Endothelial cell (in vitro differentiated cells): ENCODE measurements at places on chromosomes 5 and 9.

GRCh38 chr9:86511614-86512360 is 157.6 kb upstream of the TUT7 start:
- no peak for DNase-seq

- no peak for DNase-seq
These were observed 435.7 kb downstream of the MAT2B start for GRCh38 chr5:163941079-163941478.

DNA sequence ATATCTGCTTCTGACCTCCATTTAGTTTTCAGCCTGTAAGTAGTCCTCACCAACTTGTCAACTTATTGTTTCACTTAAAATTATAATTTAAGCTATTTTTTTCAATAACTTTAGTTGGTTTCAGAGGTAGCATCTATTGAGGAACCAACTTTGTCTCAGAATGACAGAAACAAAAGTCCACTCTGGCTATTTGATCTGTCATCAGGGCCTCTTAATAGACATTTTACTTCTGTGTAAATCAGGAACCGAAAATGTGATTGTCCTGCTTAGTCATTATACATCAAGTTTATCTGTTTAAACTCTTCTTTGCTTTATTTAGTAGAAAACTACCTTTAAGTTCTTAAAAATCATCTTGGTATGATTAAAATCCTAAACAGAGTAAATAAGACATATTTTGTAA is 820.8 kb upstream of the EDIL3 start:
- no peak for DNase-seq

GRCh38 chr9:81902196-81902595 is 26.0 kb upstream of the SPATA31D4 start:
- DNase-seq = no peak

- no peak for DNase-seq
These were observed 30.7 kb downstream of the PSIP1 start for GRCh38 chr9:15480028-15480427.

GRCh38 chr9:112145886-112146285 is 29.2 kb downstream of the SUSD1 start:
- no peak for DNase-seq

DNA sequence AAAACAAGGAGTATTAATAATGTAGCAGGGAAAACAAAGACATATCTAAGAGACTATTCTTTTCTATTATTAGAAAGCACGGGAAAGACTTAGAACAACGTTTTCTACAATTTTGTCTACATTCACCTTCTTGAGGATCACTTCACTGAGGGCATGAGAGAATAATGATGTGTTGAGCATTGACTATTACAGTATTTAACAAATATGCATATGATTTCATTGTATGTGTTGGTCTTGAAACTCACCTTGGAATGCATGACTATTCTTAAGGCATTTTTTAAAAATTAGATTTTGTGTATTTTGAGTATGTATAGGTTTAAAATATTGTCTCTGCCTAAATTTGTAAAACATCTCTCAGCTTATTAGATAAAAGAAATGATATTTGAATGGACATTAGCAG is 1.2 kb downstream of the FSD1L start:
- DNase-seq = no peak

GRCh38 chr5:112338681-112339337 is 80.3 kb downstream of the EPB41L4A start:
- DNase-seq = no peak

DNA sequence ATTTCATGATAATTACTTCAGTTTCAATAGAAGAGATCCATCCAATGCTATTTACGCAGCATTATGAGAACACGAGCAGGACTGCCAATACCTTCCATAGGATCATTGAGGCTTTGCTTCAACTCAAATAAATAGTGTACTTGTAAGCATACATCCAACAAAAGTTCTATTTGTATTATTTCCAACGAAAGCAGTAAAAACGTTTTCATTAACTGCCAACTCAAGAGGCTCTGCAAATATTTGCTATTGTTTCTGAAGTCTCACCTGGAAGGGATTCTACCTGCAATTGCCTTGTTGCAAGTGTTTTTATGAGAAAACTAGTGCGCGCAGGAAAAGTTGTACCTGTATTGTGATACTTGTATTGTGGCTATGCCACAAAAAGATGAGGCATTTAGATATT is 11.0 kb upstream of the GNPDA1 start:
- no peak for DNase-seq

- DNase-seq = no peak
These were observed 155.0 kb downstream of the TMEM167A start for GRCh38 chr5:82922086-82922734.

GRCh38 chr5:33438996-33439395 is 1.8 kb upstream of the TARS1 start:
- no peak for DNase-seq

GRCh38 chr9:124721109-124721906 is 49.8 kb downstream of the NR6A1 start:
- no peak for DNase-seq

DNA sequence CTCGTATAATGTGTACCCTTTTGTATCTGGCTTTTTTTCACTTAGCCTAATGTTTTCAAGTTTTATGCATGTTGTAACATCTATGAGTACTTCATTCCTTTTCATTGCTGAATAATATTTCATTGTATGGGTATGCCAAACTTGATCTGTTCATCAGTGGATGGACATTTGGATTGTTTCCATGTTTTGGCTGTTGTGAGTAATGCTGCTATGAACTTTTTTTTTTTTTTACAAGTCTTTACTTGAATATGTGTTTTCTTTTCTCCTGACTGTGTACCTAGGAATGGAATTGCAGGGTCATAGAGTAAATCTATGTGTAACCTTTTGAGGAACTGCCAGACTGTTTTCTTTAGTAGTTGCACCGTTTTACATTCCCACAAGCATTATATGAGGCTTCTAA is 52.4 kb downstream of the MTREX start:
- no peak for DNase-seq

- no peak for DNase-seq
These were observed 75.6 kb upstream of the SLC44A1 start for GRCh38 chr9:105168870-105169319.

GRCh38 chr5:131521252-131521651 is 113.8 kb downstream of the RAPGEF6 start:
- no peak for DNase-seq

DNA sequence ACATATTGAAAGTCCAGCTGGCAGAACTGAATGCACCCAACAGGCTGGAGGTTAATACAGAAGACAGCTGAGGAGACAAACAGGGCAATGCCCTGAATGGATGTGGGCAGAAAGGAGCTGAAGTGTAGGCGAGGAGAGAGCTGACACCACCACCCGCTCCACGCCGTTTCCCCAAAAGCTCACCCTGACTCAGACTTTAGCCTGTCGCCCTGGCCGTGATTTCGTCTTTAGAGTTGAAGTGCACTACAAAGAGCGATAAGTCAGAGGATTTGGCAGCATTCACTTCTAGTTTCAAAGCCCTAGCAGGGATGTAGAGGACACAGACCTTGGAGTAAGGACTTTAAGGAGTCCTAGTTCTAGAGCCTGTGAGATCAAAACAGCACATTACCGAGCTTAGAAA is 2.2 kb upstream of the ERAP1 start:
- no peak for DNase-seq

DNA sequence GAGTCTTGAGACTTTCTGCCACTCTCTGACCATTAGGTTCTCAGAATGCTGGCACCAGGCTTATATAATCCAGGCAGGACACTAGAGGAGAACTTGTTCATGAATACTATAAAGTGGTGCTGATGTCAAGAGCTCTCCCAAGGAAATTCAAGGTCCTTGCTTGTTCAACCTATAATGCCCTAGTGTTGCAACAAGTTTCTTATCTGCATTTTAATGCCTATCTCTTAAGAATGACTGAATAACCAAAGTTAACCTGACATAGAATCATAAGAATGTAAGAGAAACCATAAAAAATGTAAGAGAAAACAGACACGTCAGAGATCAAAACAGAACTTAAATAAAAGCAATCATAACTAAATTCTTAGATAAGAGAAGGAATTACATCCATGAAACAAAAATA is 640.8 kb upstream of the SGCD start:
- DNase-seq = no peak

- DNase-seq = no peak
These were observed 5.0 kb upstream of the CAMK2A start for GRCh38 chr5:150294551-150295071.

- peak; percentile 82 for DNase-seq
These were observed 35.0 kb downstream of the RANBP17 start for GRCh38 chr5:170896779-170897178.

DNA sequence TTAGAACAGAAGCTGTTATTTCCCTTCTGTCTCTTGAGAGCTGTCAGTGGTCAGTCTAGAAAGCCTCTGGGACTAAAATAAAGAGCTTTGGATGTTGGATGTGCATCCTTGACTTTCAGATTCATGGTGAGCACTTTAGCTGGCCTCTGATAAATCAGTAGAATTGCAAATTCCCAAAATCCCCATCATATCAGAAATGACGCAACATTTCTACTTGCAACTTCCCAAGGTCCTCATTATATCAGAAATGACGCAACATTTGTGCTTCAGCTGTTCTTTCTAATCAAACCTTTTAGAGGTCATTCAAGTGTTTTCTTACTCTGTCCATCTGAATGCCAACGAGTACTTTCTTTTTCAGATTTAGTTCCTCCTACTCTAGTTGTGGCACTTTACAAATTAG is 167.3 kb upstream of the MOCS2 start:
- DNase-seq = no peak

- no peak for DNase-seq
These were observed 198.4 kb upstream of the SNX2 start for GRCh38 chr5:122576256-122577016.

- DNase-seq = no peak
These were observed 4.7 kb upstream of the PDLIM7 start for GRCh38 chr5:177501874-177502678.

- no peak for DNase-seq
These were observed 24.1 kb downstream of the ITK start for GRCh38 chr5:157204765-157205164.

DNA sequence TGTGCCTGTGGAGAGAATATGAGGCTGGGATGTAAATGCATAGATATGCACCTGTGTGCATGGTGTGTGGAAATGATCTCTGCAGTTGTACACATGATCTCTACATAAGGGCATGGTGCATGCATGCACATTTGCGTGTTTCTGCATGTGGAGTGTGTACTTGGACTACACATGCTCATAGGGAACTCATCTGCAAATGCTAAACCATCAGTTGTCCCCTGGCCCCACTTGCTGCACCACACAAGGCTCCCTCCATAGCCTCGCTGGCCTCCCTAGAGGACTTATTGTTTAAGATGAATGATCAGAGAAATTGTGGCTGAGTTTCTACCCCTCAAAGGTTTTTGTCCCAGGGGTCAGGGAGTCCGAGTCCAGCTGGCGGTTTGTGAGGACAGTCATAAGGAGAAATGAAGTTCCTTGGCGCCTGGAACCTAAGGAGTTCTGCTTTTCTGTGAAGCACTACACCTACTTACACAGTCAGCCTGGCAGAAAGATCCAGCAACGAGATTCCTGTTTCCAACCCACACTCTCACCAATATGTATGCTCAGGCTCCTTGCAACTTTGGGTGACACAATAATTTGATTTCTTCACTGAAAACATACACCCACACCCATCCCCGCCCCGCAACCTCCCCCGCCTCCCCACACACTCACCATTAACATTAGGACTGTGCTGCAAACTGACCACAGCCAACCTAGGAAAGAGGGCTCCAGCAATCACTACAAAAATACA is 79.9 kb upstream of the CPEB4 start:
- no peak for DNase-seq

DNA sequence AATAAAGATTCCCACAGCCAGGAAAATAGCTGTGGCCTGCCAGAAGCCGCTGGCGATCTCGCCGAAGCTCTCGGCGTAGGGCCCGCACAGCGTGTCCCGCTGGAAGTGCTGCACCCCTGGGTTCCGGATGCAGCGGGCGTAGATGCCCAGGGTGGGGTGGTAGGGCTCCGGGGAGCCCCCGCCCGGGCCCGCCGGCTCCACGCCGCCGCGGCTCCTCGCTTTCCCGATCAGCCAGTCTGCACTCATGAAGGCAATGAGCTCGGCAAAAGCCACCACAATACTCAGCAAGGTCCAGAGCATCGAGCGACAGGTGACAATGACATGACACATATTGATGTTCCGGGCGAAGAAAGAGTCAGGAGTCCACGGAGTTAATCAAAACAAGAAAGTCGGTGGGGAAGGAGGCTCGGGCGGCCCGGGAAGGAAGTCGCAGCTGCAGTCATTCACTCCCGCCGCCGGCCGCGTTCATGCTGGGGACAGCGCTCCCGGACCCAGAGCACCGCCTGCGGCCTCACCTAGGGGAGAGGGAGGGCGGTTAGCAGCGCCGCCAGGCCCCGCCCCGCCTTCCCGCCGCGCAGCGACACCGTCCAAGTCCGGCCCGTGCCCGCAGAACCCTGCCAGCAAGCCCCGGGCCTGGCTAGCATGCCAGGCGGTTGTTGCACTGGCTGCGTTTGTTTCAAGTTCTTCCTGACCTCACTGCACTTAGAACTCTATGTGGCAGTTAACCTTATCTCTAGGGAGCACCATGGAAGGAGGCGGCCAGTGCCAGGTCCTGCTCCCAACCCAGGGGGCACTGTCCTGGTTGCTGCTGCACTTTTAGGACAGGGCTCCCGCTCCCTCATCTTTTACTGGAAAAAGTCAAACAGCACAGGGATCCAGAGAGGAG is 138.4 kb downstream of the LHFPL2 start:
- DNase-seq = peak; percentile 47

GRCh38 chr9:134965851-134966250 is 48.1 kb upstream of the FCN1 start:
- no peak for DNase-seq

GRCh38 chr5:17279487-17279886 is 62.1 kb downstream of the BASP1 start:
- DNase-seq = no peak

DNA sequence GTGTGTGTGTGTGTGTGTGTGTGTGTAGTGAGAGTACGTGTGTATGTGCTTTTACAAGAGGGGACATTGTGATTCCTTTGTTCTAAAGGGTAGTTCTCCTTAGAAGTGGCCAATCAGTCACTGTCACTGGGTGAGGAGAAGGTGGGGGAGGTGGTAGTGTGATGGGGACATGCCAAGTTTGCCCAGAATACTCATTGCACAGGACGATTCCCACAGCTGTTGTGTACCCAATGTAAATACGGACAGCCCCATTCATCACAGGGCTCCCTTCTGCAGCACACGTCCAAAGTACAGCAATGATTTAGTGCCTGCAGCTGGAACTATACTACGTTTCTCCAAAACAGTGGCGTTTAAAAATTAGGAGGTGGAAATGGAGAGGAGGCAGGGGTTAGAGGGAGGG is 287.8 kb downstream of the TLR4 start:
- no peak for DNase-seq
